AG08395 (cell line): ENCODE measurements at places on chromosomes 12 and 14.

- no peak for DNase-seq
Measured at GRCh38 chr14:34087571-34087970, 136.7 kb upstream of the EGLN3 start.

DNA sequence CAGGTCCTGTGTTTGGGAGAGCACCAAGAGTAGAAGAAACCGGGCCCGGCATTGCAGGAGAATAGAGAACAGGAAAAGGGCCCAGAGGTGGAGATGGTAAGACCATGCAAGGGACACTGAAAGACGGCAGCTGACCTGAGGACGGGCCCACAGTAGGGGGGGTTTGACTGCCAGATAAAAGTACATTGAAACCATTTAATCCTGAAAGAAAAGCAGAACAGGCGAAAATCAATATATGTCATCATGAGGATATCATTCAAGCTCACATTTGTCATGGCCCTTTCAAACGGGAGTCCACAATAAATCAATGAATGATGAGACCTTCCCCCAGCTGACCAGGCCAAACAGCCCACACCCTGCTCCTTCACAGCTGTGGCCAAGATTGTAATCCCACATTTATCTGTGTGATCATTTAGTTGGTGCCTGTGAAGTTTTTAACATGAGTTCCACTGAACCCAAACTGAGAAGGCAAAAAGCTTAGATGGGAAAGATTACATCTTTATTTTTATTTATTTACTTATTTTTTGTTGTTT lies 39.5 kb downstream of the E2F7 start:
- no peak for DNase-seq

DNA sequence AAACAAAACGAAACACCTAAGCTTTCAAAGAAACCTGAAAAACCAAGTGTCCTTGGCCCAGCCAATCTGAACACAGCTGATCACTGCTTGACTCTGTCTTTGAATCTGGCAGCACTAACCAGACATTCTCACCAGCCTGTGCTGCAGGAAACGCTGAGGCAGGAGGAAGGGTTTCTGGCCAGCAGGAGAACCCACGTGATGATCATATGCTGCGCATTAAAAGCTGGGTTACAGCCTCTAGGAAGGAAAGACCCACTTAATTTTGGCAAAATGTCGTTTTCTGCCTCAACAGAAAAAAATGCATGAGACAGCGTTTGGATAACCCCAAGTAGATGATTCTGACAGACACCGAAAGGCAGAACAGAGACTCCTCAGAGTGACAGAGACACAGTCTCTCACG lies 9.8 kb downstream of the APPL2 start:
- DNase-seq, result peak; percentile 88

- peak; percentile 50 for DNase-seq
Measured at GRCh38 chr12:50050410-50051098, 6.8 kb upstream of the ASIC1 start.

DNA sequence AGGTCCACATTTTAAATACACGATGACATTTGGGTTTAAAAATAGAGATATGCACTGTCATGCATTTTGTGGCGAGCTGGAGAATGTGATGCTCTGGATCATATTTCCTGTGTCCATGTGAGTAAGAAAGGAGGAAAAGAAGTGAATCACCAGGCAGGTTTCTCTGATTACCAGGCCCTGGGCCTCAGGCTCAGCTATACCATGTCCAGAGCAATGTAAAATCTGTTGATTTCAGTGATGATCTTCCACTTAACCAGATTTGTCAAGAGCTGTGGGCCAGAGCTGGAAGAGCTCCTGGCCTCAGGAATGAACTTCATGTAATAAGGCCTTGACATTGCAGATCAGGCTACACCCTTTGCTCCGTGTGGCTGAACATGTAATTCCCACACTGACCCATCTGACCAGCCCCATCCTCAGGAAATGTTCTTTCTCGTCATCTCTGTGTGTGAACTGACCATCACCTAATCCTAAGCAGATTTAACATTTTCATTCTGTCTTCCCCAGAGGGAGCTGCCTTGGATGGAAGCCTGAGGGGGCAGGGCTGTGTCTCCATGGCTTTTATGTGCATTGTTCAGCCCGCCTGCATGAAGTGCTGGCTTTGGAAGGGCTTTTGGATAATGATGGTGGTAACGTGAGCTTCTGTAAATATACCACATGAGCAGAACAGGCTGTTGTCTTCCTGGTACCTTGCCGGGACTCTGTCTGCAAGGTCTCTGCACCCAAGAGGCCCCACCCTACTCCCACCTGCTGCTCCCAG lies 54.5 kb downstream of the CRACR2A start:
- DNase-seq, result peak; percentile 93

GRCh38 chr12:66956300-66956699 lies 277.4 kb upstream of the GRIP1 start:
- DNase-seq, result no peak

DNA sequence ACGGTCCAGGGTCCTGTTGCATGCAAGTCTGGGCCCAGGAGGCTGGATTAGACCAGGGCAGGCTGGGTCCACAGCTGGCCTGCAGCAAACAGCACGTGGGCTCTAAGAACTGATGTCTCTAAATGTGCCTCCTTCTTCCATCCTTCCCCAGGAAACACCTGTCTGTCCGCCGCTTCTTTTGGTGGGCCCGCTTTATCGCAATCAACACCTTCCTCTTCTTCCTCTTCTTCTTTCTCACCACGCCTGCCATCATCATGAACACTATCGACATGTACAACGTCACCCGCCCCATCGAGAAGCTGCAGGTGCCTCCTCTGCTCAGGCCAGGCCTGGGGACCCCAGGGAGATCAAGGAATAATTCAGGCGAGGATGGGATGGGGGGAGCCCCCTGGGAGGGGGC lies 28.3 kb downstream of the NGB start:
- DNase-seq, result no peak

- DNase-seq, result no peak
Measured at GRCh38 chr14:90288651-90289355, 32.5 kb downstream of the PSMC1 start.

DNA sequence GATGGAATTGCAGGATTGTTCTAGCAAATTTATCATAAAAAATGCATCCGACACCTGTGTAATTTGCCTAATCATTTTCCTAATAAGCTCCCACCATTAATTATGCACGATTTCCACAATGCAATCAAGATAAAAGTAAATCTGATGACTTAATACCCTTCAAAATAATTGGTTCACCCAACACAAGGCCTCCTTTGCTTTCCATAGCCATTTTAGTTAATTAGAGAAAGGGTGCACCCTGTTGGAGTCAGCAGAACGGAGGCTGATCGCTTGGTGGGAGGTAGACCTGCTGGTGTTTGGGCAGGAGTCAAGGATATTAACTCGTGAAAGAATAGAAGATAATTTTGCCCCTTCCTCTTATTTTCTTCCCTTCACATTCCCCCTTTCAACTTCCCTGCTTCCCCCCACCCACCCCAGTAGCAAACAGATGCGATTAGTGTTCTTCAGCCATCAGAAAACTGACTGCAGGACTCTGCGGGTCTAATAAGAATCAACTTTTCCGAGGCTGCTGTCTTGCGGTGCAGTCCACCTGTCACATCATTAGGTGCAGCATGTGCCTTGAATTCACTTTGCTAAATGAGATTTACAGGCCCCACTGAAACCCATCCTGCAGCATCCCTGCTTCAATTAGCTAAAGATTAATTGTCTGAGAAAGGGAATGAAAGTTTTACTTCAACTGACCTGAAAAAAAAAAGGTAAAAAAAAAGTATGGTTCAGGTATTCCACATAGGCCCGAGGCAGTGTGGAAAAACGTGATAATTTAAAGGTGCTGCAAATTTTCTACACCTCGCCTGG lies 553.7 kb upstream of the LMO3 start:
- no peak for DNase-seq

DNA sequence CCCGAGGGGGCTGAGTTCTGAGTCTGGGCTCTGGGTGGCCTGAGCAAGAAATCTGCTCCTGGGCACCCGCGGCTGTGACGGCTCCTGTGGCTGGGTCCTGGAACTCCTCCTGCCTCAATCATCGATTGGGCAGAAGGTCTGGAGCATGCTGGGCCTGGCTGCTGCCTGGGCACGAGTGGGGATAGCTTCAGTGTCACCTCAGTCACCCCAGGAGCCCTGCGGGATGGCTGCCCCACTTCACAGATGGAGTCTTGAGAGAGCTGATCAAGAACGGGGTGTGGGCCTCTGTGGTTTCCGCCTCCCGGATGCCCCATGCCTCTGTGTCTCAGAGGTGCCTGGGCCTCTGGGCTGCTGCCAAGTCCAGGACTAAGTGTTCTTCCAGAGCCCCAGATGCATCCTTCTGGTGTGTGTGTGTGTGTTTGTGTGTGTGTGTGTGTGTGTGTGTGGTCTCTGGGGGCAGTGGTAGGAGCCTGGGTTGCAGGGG lies 185.6 kb upstream of the C14orf180 start:
- no peak for DNase-seq

DNA sequence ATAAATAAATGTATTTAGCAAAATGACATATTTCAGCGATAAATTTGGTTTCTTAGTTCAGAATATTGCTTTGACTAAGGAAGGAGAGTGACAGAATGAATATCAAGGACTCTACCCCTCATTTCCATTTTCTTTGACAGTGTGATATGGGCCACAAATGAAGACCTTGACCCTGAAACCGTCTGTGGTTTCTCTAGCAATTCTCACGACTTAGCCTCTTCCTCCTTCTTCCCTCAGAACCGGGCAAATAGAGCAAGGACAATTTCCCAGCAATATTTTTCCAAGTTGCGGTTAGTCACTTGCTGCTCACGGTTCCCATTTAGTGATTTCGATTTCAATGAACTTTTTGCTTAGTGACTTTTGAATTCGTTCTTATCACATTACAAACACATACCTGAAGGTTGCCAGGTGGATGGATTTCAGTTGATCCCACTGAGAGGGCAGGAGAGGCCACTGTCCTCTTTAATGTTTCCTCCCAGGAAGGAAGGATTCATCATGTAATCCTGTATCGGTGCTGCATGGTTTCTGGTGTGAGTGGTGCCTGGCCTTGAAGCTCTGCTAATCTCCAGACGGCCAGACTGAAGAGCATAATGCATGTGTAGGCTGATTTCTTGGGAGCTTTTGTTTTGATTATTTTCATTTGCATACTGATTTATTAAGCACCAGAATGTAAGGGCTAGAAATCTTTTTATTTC lies 77.6 kb downstream of the CHST11 start:
- DNase-seq, result no peak

DNA sequence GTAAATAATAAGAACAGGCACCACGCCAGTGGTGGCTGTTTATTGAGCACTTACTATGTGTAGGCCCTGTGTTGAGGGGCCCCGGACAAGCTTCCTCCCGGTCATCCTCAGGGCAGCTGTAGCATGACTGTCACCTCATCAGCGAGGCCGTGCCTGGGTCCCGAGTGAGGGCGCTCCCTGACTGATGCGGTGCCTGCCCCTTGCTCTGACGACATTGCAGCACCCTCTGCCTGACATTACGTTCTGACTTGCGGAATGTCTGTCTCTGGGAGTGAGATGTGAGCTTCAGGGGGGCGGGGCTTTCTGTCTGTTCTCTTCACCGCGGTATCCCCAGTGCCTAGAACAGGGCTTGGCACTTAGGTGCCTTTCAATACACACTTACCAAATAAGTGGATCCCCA lies 167.6 kb downstream of the RBM19 start:
- DNase-seq, result no peak

GRCh38 chr12:50642761-50643160 lies 121.1 kb upstream of the ATF1 start:
- DNase-seq, result no peak

DNA sequence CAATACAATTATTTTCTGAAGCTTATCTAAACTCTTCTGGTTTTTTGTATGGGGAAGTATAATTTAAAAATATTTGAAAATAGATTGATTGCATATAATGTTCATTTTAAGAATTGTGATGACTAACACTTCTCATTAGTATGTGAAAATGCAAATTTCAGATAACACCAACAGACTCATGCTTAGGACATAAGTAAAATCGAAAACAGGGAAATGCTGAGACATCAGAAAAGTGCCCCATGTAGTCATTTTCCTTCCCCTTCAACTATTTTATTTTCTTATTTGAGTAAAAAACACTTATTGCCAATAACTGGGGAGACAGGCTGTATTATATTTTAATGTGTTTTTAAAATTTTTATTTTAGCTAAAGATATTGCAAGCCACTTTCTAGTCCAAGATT lies 814.7 kb downstream of the GALC start:
- DNase-seq, result no peak

DNA sequence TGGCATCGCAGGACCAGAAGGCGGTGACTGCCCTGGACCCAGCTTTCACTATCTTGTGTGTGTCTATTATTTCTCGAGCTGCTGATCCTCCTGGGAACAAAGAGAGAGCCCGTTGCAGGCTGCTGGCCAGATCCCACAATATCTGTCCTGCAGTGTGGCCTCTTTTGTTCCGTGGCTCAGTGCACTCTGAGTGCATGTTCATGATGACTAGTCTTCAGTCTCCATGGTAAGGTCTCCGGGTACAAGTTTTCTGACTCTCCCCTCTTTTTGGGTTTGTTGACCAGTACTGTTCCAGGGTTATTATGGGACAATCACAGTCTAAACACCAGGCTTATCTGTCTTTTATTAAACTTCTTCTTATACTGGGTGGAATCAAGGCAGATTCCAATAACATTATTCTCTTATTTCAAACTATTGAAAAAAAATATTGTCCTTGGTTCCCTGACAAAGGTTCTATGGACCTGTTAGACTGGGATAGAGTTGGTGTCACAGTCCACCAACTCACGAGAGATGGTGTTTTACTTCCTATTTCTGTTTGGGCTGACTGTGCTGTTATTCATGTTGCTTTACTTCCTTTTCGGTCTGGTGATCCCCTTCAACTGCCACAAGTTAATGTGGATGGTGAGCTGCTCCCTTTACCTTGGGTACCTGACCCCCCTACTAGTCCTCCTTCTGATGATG lies 192.9 kb upstream of the ALG10B start:
- DNase-seq, result no peak

DNA sequence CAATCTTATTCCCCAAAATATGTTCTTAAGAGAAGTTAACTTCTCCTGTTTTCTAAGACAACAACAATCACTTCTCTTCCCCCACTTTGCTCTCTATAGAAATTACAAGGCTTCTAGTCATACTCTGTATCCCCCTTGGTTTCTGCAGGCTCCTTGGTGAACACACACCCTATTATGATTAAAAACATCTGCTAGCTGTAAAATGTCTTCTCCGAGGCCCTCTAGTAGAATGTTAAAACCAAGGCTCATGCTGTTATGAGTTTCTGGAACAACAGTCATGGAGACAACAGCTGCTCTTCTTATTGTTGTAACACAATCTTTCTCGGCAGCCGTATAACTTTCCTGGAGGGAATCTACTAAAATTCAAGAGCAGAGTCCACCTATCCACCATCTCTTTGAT lies 397.5 kb upstream of the CCDC196 start:
- peak; percentile 76 for DNase-seq

DNA sequence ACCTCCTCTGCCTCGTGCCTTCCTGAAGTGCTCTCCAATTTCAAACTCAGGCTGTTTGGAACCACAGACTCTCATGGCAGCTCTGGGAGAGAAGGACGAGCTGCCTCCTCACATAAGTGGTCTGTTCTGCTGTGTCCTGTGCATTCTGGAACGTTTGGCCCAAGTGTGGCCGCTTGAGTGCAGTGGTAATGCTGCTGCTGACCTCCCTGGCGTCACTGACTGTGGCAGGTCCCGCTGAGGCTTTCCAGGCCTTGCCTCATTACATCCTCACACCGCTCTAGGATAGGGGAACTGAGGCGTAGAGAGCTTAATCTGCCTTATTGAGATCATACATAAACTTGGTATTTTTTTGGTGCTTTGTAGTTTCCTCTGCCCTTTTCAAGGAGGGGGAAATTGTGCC lies 14.2 kb downstream of the CCDC92 start:
- DNase-seq, result no peak

- DNase-seq, result no peak
Measured at GRCh38 chr12:1884651-1885050, 33.8 kb downstream of the CACNA2D4 start.

- no peak for DNase-seq
Measured at GRCh38 chr14:33065634-33066033, 127.0 kb downstream of the NPAS3 start.
